ENCODE measurements at places on chromosomes 5 and 9. TPM values are rescaled to one million over a fixed set of nuclear protein-coding genes. Genes with fewer than 3 reads are reported as not detected.

GRCh38 chr5:68378204-68378820, 162.8 kb downstream of the PIK3R1 start:
- no peaks in the 10 kb centered on the region for H3K36me3 ChIP-seq
- DNase-seq: no peak
- H3K27me3 ChIP-seq: no peaks in the 10 kb centered on the region
- no peak overlapping the region for H3K4me3 ChIP-seq
- H3K27ac ChIP-seq: no peak overlapping the region

SUSD1 gene
- total RNA-seq: 14.6 TPM

SPTAN1 gene
- total RNA-seq: 229 TPM

SLC46A2 gene
- not detected for total RNA-seq

- DNase-seq: peak; percentile 87
- H3K4me3 ChIP-seq: no peak overlapping the region
- no peak overlapping the region for H3K27ac ChIP-seq
- no peaks in the 10 kb centered on the region for H3K4me1 ChIP-seq
- no peaks in the 10 kb centered on the region for H3K27me3 ChIP-seq
- H3K36me3 ChIP-seq: no peaks in the 10 kb centered on the region
These were observed 44.9 kb upstream of the SLC12A2 start for GRCh38 chr5:128038643-128039042.

LRRTM2 gene
- 1.3 TPM for total RNA-seq

CYLC2 gene
- not detected for total RNA-seq

SCGB3A1 gene
- not detected for total RNA-seq

DNA sequence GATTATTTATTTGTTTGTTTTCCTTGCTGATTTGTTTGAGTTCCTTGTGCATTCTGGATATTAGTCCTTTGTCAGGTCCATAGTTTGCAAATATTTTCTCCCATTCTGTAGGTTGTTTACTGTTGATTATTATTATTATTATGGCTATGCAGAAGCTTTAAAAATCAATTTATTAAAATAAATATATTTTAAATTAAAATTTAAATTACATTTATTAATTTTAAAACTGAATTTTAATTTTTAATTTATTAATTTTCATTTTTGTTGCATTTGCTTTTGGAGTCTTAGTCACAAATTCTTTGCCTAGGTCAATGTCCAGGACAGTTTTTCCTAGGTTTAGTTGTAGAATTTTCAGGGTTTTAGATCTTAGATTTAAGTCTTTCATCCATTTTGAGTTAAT, 50.9 kb downstream of the SVEP1 start:
- no peaks in the 10 kb centered on the region for H3K27me3 ChIP-seq
- DNase-seq: no peak
- no peak overlapping the region for H3K4me3 ChIP-seq
- no peaks in the 10 kb centered on the region for H3K4me1 ChIP-seq

DNA sequence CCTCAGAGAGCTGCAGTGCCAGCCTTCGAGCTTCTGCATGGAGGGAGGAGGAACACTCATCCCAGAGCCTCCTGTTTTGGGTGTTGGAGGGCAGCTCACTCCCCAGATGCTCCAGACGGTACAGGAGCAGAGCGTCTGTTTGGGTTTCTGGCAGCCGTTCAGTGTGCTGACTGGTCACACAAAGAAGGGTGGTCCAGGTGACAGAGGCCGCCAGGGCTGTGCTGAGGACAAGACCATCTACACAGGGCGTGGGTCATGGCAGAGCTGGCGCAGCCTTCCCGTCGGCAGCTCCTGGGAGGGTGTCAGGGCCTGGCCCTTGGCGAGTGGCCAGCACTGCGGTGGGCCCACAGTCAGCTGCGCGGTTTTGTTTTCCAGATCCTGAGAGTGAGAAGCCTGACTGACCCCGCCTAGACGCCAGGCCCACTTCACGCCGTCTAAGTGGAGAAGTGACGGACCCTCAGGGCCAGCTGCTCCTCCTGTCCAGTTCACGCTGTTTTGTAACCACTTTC, 131.4 kb upstream of the FAM120A start:
- H3K27ac ChIP-seq: no peak overlapping the region
- DNase-seq: peak; percentile 4
- no peaks in the 10 kb centered on the region for H3K27me3 ChIP-seq
- no peaks in the 10 kb centered on the region for H3K4me1 ChIP-seq
- no peak overlapping the region for H3K4me3 ChIP-seq
- no peaks in the 10 kb centered on the region for H3K36me3 ChIP-seq

DNA sequence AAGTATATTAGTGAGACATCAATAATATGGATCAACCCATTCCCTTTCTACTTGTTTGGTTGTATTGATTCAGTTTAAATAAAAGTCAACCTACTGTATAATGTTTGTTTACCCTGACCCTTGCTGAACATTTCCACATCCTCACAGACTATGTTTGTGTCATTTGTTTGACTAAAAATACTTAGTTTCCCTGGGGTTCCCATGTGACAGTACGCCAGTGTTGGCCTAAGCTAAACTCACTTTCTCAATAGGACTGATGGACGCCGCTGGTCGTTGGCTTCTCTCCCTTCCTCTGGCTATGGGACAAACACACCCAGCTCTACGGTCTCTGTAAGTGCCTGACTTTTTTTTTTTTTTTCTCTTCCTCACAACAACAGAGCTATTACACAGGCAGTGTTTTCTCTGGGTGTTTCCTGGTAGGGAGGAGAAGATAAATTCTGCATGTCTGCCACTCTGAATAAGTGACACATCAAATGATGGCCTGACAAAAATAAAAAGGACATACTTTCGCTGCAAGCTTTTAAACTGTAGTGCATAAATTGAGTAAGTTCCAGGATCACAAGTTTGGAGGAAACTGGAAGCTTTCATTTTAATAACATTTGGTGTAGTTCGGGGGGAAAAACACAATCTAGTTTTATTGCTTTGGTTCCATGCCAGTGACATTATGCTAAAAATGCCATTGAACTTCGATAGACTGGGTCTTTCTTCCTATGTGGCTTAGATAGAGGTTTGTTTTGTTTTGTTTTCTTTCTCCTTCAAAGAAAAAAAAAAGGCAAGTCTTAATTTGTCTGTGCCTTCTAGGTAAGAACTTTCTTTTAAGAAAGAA, 101.0 kb downstream of the CD180 start:
- no peaks in the 10 kb centered on the region for H3K27me3 ChIP-seq
- DNase-seq: peak; percentile 87
- no peaks in the 10 kb centered on the region for H3K36me3 ChIP-seq
- H3K4me1 ChIP-seq: peaks cover 23% of the 10 kb centered on the region
- peak overlapping the region; percentile 85 for H3K27ac ChIP-seq
- peak overlapping the region; percentile 15 for H3K4me3 ChIP-seq

GRCh38 chr9:98702835-98703380, 5.8 kb downstream of the GABBR2 start:
- H3K4me1 ChIP-seq: no peaks in the 10 kb centered on the region
- no peak for DNase-seq
- H3K36me3 ChIP-seq: no peaks in the 10 kb centered on the region
- H3K4me3 ChIP-seq: no peak overlapping the region
- peaks cover 27% of the 10 kb centered on the region for H3K27me3 ChIP-seq

DNA sequence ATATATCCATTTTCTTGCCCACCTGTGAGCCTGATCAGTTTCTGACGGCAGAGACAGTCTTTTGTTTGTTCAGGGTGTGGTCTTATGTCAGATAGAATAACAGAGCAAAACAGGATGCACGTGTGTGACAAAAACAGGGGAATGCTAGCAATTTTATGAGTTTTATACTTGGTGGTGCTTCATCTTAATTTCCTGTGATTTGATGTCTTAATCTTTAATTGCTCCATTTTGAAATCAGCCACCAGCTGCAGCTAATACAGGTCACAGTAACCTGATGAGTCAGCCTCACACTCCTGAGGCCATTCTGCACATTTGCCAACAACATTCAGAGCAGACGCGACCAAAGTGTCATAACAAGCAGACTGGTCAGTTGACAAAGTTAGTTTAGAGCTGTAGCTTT, 42.3 kb upstream of the JMY start:
- H3K36me3 ChIP-seq: no peaks in the 10 kb centered on the region
- peak; percentile 16 for DNase-seq
- H3K4me1 ChIP-seq: no peaks in the 10 kb centered on the region
- no peaks in the 10 kb centered on the region for H3K27me3 ChIP-seq

DNA sequence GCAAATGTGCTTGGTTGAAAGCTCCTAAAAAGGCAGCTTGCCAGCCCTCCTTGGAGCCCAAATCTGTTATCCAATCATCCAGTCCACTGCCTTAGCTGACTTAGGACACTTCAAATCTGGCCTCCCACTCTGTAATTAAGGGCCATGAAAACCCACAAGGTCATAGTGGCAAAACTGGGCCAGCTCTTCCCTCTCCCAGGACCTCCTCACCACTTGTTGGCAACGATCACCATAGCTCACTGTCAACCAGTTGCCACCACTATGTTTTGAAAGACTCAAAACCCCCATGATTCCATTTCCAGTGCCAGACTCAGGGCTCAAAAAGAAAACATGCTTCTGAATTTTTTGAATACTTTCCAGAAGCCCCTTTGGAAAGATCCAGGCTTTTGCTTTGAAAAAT, 107.5 kb downstream of the NREP start:
- no peaks in the 10 kb centered on the region for H3K27me3 ChIP-seq
- peak; percentile 8 for DNase-seq
- H3K27ac ChIP-seq: no peak overlapping the region
- no peaks in the 10 kb centered on the region for H3K36me3 ChIP-seq

GRCh38 chr5:150155258-150156026, at the start of gene PDGFRB:
Gene PDGFRB (minus strand): TSS chr5:150155845. CDS start chr5:150137047, 18,798 bp downstream.
- peak within 1 kb of the TSS; percentile 82 for H3K4me3 ChIP-seq
- peaks cover 6% of the 10 kb centered on the region for H3K36me3 ChIP-seq
- H3K27ac ChIP-seq: peak within 1 kb of the TSS; percentile 86
- H3K27me3 ChIP-seq: no peaks in the 10 kb centered on the region
- H3K4me1 ChIP-seq: peaks cover 37% of the 10 kb centered on the region

DNA sequence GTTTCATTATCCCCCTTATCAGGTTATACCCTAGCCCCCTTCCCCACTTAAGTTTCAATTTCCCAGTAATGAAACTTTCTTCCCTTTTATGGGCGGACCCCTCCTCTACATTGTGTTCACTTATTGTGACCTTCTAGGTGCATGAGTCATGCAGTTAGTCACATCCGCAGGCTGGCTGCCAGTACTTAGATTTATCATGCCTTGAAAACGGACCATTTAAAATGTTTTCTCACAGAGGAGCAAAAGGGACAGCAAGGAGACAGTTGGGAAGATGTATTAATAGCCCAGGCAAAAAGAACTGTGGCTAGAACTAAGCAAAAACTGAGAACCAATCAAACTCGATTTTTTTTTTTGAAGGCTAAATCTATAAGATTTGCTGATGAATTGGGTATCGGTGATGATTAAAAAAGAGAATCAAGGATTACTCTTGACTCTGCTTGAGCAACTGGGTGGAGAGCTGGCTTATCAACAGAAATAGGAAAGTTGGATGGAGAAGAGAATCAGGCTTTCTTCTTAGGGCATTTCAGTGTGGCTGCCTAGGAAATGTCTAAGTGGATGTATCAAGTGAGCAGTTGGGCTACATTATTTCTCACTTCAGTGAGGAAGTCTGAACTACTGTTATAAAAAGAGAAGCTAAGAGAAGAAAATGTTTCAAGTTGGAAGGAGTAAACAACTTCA, 615.0 kb downstream of the HINT1 start:
- H3K4me1 ChIP-seq: no peaks in the 10 kb centered on the region
- H3K27me3 ChIP-seq: no peaks in the 10 kb centered on the region
- no peaks in the 10 kb centered on the region for H3K36me3 ChIP-seq
- no peak overlapping the region for H3K4me3 ChIP-seq

SAP30L gene
- 25.9 TPM for total RNA-seq

GRCh38 chr5:157290981-157291711, 25.2 kb downstream of the CYFIP2 start:
- H3K4me3 ChIP-seq: no peak overlapping the region
- peaks cover 5% of the 10 kb centered on the region for H3K4me1 ChIP-seq
- no peaks in the 10 kb centered on the region for H3K36me3 ChIP-seq
- DNase-seq: peak; percentile 28
- no peak overlapping the region for H3K27ac ChIP-seq

DNA sequence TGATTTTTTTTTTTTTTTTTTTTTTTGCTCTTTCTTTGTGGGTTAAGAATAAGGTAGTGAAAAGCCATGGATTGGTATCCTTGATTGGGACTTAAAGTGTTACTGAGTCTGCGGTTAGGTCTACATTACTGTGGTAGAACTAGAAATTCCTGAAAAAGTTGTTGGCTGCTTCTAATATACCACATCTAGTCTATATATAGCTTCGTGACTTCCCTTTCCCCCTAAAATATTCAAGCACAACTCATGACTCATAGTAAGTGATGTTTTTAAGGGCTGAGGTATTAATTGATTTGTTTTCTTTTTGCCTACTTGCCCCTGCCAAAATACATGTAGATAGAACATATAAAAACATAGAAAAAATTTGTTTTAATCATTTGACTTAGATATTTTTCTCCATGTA, 247.6 kb downstream of the TMEM232 start:
- peak; percentile 97 for DNase-seq
- no peak overlapping the region for H3K4me3 ChIP-seq
- no peak overlapping the region for H3K27ac ChIP-seq
- H3K36me3 ChIP-seq: no peaks in the 10 kb centered on the region
- H3K4me1 ChIP-seq: peaks cover 2% of the 10 kb centered on the region
- H3K27me3 ChIP-seq: no peaks in the 10 kb centered on the region

DNA sequence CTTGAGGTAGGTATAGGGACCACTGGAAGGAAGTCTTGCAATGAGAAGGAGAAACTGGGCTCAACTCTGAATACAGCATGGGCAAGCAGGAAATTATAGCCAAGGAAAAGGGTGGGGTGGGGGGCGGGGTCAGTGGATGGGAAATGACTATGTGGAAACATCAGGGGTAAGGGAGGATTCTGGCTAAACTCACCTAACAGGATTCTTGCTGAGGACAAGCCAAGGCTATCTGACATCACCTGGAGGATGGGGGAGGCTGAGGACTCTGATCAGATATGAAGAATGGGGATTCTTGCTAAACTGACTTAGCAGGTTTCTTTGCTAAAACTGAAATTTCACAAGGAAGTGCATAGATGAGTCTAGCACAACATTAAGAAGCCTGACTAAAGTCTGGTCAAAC, 40.8 kb downstream of the CTSL start:
- no peak for DNase-seq
- H3K36me3 ChIP-seq: no peaks in the 10 kb centered on the region
- peaks cover 11% of the 10 kb centered on the region for H3K27me3 ChIP-seq
- H3K4me1 ChIP-seq: no peaks in the 10 kb centered on the region

GRCh38 chr5:142618130-142618523, 67.8 kb downstream of the FGF1 start:
- H3K4me3 ChIP-seq: no peak overlapping the region
- H3K27ac ChIP-seq: peak overlapping the region; percentile 66
- H3K36me3 ChIP-seq: no peaks in the 10 kb centered on the region

GRCh38 chr9:121277026-121277425, 9.1 kb downstream of the GSN start:
- H3K4me1 ChIP-seq: peaks cover 59% of the 10 kb centered on the region
- H3K36me3 ChIP-seq: no peaks in the 10 kb centered on the region
- no peak overlapping the region for H3K4me3 ChIP-seq
- no peaks in the 10 kb centered on the region for H3K27me3 ChIP-seq
- DNase-seq: no peak

TSPAN17 gene
- 29.0 TPM for total RNA-seq

GRCh38 chr5:14487897-14488570, 93.6 kb upstream of the OTULINL start:
- no peak for DNase-seq
- no peak overlapping the region for H3K27ac ChIP-seq
- H3K36me3 ChIP-seq: peaks cover 55% of the 10 kb centered on the region
- H3K4me3 ChIP-seq: no peak overlapping the region
